Right lobe of liver (tissue), 6 donors: ENCODE measurements at places on chromosomes 2 and 18.

- no peak for DNase-seq
These were observed 7.7 kb upstream of the ALLC start for GRCh38 chr2:3650140-3650920.

DNA sequence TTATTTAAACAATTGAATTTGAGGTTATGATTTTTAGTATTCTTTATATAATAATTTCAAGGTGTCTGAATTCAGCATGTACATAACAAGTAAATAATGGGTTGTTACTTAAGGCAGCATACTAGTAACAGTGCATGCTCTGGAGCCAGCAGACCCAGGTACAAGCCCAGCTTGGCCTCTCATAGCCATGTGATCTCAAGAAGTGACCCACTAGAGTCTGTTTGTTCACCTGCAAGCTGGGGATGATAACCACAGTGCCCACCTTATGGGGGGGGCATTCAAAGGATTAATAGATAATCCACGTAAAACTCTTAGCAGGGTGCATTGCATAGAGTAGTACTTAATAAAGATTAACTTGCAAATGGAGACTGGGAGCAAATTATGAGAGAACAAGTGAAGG is 163.6 kb downstream of the TRABD2A start:
- DNase-seq: no peak

DNA sequence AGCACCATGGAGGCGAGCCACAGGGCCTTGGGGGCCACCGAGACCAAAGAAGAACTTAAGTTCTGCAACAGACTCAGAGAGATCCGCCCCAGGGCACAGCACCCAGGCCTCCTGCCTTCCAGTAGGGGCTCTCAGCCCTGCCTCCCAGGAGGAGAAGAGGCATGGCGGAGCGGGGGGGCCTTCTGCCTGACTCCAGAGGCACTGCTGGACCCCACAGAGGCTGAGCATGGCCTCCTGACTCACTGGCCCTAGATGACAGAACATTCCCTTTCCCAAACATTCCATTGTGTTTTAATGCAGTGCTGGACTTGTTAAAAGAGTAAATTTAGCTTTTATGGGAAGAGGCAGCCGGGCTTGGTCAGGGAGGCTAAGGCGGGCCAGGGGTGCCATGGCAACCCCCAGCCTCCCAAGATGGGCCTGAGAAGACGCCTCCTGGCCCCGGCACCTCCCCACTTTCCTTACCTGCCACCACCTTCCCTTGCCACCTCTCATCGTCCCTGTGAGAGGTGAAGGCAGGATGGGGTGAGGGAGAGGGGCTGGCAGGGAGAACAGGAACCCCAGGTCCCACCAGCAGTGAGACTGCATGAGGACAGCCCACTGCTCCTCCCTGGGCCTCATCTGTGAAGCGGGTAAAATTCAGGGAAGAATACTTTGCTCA is 65.4 kb downstream of the SMAD7 start:
- no peak for DNase-seq

DNA sequence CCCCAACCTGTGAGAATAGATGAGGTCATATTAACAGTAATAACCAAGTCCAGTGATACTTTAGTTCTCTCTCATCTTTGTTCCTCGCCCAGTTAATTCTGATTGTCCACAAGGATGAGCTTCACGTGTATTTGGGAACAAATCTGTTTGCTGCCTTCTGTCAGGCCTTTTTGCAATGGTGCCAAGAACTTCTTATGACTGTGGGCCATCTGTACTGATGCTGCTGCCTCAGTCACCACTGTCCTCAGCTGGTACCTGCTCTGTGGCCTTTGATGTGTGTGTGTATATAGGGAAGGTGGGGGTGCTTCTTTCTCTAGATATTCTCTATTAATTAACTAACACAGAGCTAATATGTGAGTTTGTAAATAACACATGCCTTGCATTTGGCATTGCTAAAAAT is 392.9 kb downstream of the TGIF1 start:
- DNase-seq: no peak

GRCh38 chr2:61411109-61411508 is 59.8 kb downstream of the USP34 start:
- no peak for DNase-seq

- DNase-seq: no peak
These were observed 55.2 kb downstream of the PARD6G start for GRCh38 chr18:80191907-80192652.

DNA sequence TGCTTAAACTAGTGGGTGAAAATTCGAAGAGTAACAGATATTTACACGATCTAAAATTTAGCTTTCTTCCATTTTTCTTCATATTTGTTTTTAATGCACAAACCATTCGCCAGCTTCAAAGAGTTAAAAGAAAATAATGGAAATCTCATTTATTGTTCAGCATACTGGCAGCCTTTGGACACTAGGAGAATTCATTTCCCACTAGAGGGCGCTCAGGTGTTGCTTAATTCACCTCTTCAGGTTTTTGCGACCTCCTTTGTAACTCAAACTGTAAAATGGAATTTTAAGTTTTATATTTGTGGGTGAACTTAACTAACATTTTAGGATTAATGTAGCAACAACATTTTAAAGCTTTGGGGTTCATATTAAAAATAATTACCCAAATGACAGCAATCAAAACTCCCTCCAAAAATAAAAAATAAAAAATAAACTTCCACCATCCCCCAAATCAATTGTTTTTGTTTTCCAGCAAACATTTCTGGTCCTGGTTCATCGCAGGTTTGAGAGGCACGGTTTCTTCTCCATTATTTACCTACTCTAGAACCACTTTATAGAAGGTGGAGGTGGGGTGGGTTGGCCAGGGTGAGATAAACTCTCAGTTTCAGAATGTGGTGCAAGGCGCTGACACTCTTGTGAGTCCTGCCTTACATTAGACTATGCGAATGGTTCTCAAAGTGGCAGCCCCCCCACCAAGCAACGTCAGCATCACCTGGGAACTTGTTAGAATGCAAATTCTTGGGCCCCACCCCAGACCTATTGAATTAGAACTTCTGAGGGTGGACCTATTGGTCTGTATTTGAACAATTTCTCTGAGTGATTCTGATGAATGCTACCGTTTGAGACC is 24.7 kb upstream of the PNPT1 start:
- DNase-seq: no peak

DNA sequence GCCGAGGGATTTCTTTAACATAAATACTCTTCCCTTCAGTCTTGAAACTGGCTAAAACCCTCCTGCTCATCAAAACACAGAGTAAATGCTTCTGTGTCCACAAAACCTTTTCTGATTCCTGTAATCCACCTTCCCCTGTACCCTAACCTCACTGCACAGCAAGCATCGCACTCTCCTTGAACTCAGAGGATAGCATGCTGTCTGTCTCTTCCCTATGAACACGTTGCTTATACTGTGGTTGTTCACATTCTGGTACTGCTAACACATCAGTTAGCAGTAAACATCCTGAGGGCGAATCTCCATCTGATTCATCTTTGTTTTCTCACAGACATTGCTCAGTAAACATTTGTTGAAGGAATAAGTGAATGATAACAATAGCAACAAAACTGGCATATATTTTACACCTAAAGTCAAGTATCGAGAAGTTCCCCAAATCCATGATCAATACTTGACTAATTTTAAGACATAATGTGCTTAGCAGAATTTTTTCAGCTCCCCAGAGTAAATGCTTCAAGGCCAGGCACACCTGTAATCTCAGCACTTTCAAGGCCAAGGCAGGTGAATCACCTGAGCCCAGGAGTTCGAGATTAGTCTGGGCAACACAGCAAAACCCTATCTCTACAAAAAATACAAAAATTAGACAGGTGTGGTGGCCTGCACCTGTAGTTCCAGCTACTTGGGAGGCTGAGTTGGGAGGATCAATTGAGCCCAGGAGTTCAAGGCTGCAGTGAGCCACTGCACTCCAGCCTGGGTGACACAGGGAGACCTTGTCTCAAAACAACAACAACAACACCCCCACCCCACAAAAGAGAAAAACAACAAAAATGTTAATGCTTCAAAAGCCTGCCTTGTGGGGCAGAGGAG is 45.6 kb upstream of the LPIN2 start:
- no peak for DNase-seq

DNA sequence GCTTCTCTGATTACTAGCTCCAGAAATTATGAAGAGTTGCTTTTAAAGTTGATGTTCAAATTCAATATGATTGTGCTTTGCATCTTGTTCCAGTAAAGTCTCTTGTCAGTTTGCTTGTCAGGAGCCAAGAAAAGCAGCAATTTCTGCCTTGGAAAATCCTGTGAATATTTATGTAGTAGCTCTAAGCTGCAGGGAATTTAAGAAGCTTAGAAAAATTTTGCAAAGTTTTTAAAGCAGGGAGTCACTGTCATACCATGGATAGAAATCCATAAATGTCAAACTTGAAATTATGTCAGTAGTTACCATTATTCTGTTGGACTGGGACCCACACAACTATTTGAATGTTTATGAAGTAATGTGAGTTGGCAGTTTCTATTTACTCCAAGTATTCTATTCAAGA is 169.3 kb downstream of the TMEM200C start:
- no peak for DNase-seq

DNA sequence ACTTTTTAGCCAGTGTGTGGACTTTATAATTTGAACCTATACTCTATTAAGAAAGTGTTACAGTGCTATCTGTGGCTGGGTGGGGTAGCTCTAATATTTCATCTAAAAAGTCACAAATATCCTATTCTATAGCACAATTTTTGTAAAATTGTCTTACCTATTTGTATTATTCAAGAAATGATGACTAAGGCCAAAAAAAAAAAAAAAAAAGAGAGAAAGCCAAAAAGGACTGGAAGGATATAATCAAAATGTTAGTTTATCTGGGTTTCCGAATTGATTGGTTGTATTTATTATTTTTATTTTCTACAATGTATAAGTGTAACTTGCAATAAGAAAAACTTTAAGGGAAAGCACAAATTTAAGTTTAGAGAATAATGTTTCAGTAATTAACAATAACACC is 5.5 kb downstream of the ARL6IP6 start:
- DNase-seq: no peak

- DNase-seq: no peak
These were observed 158.2 kb upstream of the SALL3 start for GRCh38 chr18:78821396-78821795.

GRCh38 chr2:222193328-222193983 is 105.3 kb downstream of the PAX3 start:
- no peak for DNase-seq

DNA sequence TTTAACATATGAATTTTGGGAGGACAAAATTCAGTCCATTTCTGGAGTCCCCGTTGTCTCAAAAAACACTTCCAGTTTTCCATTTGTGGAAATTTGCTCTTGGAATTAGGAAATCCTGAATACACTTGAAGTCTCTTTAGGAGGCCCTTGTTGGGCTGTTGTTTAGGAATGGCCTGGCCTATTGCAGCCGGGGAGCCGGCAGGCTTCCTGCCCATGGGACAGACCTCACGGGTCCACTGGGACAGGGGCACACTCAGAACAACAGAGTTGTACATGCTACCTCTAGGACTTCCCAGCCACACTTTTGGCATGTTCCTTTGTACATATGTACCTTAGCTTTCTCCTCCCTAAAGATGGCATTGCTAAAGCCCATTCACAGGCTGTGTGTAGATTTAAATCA is 57.3 kb downstream of the ACOXL start:
- DNase-seq: no peak

DNA sequence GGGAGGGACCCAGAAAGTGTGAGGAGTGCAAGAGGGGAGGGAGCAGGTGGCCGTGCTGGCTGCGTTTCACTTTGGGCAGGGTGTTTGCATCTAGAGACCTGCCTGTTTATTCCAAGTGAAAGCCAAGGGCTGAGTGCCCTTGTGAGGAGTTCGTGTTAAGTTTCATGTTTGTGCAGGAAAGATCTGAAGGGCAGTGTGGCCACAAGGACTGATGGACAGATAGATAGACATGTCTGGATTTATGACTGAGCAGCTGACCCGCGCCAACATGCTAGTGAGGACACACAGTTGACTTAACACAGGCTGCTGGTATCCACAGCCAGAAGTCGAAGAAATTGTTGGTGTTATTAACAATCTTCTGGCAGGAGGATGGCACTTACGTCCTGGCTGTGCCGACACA is 387.6 kb upstream of the TNP1 start:
- no peak for DNase-seq

DNA sequence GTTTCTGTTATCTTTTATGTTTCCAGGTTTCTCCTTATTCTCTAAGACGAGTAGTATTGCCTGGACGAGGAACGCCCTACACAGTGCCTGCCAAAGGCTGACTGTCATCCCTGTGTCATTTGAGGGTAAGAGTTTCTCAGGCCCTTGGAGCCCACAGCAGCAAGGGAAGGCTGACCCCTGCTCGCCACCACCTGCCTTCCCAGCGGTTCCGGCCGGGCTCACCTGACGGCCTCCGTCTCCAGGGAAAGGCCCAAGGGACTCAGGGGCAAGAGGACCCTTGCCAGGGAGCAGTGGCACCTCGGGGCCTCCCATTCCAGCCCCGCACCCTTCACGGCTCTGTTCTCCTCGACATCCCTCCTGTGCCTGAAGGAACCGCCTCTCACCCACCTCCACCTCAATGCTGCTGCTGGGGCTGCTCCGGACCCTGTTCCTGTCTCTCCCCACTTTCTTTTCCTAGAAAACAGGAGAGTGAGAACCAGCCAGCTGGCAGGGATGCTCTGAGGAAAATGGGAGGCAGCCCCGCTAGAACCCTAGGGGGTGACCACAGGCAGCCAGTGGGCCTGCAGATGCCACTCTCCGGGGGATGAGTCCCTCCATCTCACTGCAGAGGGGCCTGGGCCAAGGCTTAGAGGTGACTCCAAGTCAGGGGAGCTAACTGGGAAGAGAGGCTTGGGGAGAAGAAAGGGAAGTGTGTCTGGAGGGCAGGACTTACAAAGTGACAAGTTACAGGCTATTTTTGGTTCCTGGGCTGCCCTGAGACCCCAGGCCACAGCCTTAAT is 1.9 kb downstream of the LIMS2 start:
- DNase-seq: no peak

DNA sequence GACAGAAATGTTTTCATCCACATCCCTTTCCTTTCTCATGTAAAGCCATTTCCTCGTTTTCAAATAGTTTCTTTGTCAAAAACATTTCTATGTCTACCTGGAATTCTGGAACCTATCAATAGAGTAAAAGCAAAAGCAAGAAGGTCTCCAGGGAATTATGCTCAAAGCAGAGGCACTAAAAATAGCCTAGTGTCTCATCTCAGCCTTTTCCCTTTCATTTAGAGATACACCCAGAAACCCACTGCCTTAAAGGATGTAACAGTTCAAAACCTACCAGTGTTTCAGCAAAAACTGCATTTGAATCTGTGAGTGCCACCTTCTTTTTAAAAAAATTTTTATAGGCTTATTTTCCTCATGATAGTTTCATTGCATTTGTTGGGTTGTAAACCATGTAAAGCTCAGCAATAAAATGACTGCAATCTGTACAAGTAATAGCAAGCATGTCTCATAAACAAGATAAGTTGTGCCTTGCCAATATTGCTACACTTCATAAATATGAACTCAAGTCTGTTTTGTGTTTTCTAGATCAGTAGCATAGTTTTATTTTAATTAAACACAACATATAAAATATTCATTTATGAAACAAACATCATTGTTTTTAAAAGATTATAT is 927.3 kb upstream of the ACVR2A start:
- no peak for DNase-seq

DNA sequence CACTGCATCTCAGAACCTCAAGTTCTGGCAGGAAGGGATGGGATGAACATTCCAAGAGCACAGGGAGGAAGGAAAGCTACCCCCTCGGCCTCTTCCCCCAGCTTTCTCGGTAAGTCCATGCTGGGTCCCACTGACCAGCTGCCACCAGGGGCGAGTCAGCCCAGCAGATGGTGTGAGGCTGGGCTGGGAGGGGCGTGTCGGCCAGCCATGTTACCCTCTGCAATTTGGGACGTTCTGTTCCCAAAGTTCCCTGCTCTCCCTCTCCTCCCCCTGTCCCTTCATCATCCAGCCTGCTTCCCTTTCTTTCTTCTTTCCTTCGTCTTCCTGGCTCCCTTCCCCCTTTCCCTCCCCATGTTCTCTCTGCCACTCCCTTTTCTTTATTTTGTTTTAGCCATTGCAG is 74.3 kb upstream of the TNP1 start:
- DNase-seq: no peak
